ENCODE measurements at places on chromosomes 12 and 14.
A peak's percentile ranks its signal among the peaks of the same experiment; 100 is the strongest.

GRCh38 chr12:110742096-110742717, 484 bp downstream of the PPP1CC start:
- peak; percentile 77 for DNase-seq

DNA sequence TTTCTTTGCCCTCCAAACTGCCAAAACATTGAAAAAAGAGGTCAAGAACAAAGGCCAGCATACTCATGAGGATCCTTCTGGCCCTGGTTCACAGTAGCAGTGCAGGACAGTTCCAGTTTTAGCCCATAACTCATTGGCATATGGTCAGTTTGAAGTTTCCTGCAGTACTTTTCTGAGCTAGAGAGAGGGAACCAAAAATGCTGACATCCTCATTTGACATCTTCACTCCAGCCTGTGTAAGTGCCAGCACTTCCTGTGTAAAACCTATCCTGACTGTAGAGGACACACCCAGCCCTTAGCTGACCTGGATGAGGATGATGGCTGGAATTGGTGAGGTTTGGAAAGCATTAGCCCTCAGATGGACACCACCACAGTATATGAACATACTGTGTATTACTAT, 84.1 kb downstream of the FGD4 start:
- no peak for DNase-seq

DNA sequence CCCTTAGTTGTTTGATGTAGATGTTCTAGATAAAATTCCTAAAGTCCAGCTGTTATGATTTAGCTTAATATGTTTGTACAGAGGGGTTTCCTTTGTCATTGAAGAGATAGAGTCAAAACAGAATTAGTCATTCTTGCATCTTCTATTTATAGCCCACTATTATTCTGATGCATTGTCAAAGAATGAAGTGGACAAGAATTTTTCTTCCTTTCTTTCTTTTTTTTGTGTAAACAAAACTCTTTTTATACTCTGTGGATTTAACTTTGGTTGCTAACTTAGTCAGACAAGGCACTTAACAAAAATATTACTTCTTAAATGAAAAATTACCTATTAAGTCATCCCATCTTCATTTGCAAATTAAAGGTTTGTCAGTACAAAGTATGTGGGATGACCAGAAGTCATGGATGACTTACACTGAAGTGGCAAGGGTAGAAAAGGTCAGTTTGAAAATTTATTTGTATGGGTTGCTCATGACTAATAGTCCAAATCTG, 215.6 kb upstream of the DDHD1 start:
- no peak for DNase-seq

DNA sequence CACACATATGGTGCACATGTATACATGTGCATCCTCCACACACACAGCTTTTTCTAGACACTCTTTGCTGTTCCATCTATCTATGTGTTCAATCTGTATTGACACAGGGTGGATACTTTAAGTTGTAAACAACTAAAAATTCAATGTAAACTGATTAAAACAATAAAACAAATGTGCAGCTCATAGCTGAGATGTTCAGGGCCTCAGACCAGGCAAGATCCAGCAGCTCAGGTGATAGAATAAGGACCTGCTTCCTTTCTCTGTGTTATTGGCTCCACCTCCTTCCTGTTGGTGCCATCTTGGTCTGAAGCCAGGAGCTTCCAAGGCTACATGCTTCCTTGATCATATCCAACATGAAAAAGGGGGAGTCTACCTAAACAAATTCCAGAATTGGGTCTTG, 158.1 kb upstream of the RFLNA start:
- no peak for DNase-seq

- DNase-seq = no peak
Observed at GRCh38 chr12:84136862-84137367, 775.7 kb downstream of the SLC6A15 start.

- no peak for DNase-seq
Observed at GRCh38 chr14:37037636-37038387, 134.6 kb downstream of the SLC25A21 start.

DNA sequence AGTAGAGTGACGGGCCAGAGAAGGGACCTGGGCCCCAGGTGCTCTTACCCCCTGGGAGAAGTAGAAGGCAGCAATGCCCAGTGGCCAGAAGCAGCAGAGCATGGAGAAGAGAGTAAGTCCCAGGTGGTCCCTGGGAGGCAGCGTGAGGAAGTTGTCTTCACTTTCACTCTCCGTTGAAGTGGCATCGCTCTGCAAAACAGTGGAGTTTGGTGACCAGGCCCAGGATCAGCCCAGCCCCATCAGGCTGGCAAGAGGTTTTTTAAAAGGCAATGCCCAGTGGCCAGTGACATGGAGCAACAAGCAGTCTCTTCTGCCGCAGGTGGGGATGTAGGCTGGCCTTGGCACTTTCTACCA, 18.2 kb downstream of the SYNDIG1L start:
- no peak for DNase-seq

DNA sequence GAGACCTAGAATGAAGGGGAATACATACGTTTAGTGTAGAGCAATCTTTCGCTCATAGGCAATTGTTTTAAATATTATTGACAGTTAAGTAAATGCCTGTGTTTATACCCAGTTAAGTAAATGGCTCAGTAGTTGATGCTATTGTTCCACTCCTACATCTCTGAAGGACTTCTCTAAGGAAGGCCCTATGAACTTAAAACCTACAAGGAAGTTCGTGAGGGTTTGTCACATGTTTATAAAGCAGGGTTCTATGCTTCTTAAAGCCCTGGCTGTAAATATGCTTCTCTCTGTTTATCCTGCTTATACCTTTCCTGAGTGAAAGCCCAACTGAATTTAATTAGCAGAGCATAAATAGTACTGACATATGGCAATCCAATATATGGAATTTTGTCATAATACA, 282.1 kb upstream of the NPAS3 start:
- no peak for DNase-seq

- no peak for DNase-seq
Observed at GRCh38 chr12:133217219-133217618, 18.5 kb downstream of the ANHX start.

- DNase-seq = peak; percentile 43
Observed at GRCh38 chr14:98162856-98163805, 1108.9 kb downstream of the BCL11B start.

- DNase-seq = no peak
Observed at GRCh38 chr14:92353447-92353846, 30.5 kb downstream of the SLC24A4 start.

DNA sequence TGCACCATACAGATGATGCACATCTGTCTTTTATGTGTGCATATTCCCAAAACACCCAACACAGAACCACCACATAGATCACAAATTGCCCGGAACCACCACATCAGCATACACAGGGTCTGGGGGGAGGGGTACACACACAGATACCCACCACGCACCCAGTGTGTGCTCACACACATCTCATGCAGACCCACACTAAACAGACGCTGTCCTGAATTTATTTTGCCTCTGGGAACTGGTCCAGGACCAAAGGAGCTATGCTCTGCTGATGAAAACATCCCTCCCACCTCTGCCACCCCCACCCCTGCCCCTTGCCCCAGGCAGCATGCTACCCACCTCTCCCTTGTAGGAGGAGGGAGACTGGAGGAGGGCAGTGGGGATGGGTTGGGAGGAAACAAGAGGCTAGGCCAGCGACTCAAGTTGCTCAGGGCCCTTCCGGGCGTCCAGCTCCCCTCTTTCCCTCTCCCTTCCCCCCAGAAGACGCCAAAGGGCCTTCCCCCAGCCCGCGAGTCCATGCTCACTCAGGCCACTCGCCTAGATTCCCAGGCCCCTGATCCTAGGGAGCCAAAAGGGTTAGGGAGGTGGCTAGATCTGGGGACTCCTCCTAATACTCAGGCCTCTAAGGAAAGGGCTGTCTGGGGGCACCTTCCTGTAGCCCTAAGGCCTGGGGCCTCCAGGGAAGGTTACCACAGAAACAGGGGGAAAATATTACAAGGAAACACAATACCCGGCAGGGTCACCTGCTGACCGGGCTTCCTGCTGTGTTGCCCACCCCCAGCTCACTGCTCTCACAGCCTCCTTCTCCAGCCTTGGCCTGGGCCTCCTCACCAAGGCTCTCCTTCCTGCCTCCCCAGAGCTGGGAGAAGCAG, 3.1 kb downstream of the HDAC7 start:
- DNase-seq = no peak

GRCh38 chr12:99765469-99766114, 118.0 kb downstream of the GARIN6 start:
- DNase-seq = no peak

DNA sequence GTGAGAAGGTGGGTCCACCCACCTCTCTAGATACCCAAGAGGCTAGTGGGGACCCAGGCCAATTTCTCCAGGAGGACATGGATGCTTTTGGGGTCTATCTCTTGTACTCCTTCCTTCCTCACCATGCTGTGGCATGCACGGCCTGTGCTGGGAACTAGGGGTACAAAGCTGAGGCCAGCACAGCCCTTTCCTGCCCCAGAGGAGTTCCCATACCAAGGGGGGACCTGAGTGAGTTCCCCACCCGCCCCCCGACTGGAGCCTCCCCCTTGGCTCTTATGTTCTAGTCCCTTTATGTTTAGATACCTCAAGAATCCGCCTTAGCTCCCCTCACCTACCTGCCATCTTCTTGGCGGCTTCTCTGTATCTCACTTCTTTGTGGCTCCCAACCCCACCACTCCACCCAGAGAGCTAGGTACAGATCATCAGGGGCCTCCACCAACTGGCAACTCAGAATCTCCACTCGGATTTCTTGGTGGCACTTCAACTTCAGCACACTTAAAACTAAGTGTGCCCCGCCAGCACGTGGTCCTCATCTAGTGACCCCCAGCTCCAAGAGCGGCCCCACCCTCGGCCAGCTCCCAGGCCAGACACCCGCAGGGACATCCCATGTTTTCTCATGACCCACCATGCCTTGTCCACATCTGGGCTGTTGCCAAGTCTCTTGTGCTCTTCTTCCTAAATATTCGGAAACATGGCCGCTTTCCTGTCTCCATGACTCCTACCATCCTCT, 115.2 kb upstream of the RTL1 start:
- DNase-seq = no peak

GRCh38 chr12:70840656-70841350, 79.7 kb downstream of the PTPRR start:
- no peak for DNase-seq

- no peak for DNase-seq
Observed at GRCh38 chr14:99177046-99177655, 94.8 kb downstream of the BCL11B start.

DNA sequence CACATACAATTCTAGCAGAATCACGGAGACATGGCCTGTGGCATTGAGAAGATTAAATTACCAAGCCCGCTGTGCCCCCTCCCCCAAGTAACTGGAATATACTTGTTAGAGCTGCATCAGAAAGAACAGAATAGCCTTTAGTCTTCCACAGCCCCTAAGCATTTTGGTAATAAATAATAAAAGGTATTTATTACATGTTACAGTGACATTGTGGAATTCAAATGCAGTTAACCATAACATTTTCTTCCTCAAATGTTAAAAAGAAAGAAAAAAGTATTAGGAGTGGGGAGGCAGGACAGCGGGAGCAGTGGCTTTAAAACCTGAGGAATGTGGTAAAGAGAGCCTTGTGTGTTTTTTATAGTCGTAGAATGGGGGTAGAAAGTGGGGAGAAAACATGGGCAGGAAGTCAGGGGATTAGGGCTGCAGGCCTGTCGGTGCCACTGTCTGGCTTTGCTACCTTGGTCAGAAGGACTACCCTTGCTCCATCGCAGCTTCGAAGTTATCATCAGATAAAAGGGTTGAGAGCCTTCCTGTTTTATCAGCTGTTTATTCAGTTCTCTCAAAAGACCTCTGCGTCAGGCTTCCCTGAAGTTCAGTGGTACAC, 255.9 kb downstream of the MSRB3 start:
- no peak for DNase-seq

- DNase-seq = no peak
Observed at GRCh38 chr12:89062996-89063395, 289.3 kb downstream of the DUSP6 start.

DNA sequence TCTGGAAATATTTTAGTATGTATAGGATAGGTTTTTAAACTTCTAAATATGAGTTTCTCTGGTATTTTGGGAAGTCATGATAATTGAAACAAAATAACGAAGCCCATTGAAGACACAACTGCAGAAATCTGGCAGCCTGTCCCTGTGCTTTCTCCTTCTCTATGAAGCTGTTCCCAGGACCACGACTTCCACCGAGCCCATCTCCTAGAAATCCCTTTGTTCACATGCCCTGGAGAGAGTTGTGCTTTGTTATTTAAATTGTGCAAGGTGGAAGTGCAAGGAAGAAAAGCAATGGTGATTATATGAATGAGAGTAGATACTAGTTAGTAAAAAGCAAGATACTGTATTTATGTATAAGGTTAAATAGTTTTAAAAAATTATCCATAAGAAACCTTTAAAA, 32.2 kb downstream of the STK38L start:
- no peak for DNase-seq

DNA sequence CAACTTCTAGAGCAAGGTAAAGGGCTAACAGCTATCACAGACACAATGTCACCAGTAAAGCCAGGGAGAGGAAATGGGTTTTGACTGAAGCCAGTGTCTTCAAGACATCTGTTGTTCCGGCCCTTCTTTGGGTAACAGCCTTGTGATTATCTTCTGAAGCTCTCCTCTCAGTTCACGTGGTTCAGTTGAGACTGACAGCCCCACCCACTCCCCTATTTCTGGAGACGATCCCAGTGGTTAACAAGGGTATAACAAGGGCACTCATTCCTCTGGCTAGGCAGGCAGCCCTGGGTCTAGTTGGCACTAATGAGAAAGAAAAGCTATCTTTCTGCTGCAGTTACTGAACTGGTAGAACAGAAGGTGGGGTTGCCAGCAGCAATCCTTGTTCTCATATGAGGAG, 6.9 kb downstream of the GNPTAB start:
- DNase-seq = peak; percentile 92

- peak; percentile 89 for DNase-seq
Observed at GRCh38 chr14:76386944-76387782, 11.2 kb downstream of the ESRRB start.

GRCh38 chr12:92270521-92270920, 124.9 kb upstream of the BTG1 start:
- DNase-seq = no peak

DNA sequence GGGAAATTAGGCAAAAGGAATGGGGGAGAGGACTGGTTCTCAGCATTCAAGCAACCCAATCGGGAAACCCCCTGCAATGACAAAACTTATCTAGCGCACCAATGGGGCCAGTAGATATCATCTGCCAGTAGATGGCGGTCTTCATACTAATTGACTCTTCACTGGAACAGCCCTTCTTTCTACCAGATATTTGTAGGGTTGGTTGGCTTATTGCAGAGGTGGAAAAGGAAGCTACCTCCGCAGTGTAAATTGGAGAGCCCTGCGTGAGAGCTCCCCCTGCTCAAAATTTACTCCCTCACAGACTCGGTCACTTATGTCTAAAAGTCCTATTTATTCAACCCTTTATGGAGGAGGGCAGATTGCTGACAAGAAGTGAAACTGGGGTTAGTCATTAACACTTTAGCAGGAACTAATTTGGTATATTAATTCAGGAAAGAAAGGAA, 166.1 kb upstream of the CCND2 start:
- peak; percentile 57 for DNase-seq

- DNase-seq = peak; percentile 97
Observed at GRCh38 chr14:98633380-98633779, 638.6 kb downstream of the BCL11B start.

DNA sequence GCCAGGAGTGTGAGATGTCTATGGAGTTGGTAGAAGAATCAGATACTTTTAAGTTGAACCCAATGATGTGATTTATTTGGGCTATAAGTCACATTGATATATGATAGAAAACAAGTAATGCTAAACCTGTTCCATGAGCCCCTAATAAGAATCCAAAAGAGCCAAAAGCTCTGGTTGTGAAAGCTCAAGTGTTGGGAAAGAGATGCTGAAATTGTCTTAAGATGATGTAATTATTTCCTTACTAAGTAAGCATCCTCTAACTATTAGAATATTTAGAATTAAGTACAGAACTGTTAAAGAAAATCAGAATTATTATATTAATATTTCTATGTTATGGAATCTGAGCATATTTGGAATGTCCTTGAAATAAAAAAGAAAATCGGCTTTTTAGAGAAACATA, 17.6 kb upstream of the SLC2A13 start:
- DNase-seq = no peak

Data from NCI-H524 (cell line).